ENCODE measurements at places on chromosomes 12 and 14.

- peak; percentile 91 for DNase-seq
Measured at GRCh38 chr12:75979181-75979580, 52.4 kb downstream of the PHLDA1 start.

DNA sequence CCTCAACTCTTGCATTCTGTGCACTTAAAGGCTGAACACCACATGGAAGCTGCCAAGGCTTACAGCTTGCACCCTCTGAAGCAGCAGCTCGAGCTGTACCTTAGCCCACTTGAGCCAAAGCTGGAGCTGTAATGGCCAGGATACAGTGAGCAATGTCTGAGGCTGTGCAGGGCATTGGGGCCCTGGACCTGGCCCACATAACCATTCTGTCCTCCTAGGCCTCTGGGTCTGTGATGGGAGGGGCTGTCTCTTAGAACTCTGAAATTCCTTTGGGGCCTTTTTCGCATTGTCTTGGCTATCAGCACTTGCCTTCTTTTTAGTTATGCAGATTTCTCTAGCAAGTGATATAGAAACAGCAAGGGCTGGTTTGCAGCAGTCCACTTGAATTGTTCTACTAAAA, 303.8 kb upstream of the CLEC14A start:
- DNase-seq = no peak

DNA sequence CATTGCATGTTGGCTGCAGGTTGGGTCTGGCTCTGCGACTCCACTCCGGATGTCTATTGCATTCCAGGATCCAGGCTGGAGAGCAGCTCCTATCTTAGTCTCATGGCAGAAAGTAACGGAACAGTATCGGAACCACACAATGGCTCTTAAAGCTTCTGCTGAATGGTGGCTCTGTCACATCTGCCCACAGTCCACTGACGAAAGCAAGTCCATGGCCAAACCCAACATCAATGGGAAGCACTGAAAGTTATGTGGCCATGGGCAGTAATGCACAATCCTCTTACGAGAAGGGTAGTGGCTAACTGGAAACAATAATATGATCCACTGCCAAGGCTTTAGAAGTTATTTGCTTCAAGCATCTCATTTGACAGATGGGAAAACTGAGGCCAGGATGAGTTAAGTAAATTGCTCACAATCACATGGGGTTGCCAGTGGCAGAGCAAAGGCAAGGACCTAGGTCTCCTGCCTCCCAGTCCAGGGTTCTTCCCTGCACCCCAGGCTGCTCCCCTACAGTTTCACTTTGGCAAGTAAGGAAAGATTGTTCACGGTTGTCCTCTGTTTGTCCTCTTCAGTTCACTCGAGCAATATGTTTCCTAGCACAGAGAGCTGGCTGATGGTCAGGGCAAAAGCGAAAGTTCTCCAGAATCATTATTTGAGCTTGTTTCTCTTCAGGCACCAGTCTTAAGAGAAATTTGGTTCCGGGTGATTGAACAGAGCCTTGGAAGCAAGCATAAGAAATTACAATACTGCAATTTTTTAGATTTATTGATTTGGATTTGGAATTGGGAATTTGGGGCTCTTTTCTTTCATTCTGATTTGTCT, 54.2 kb downstream of the CKAP4 start:
- DNase-seq = no peak

DNA sequence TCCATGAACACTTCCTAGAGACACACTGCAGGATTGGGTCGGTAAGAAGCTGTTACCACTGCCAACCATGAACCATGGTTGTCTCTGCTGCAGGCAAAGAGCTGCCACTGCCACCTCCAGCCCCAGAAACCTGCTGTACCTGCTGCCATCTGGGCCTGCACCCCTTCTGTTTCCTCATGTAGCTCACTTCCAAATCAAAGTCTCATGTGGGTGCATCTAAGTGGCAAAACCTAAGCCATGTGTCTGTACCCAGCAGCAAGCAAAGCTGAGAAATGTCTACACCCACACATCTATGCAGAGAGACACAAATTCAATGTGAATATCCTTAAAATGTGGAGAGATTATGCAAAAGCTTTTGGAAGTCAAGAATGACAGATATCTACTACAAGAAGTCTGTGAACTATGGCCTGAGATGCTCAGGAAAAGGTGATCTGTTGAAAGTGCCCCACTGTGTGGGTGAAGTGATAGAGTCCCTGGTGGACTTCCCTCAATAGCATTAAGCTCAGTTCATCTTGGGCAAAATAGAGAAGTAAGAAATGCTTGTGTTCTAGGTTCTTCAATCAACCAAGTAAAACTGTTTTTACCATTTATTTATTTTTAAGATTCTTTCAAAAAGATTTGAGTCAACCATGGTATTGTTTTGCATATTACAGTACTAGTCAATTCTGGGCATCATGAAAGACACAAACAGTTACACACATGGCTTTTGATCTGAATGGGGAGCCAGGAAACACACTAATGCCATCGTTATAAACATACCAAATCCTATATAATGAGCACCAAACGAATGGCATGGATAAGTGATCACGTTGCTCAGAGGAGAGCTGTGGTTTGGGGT, 64.4 kb downstream of the FOS start:
- DNase-seq = no peak

GRCh38 chr12:63362791-63363190, 211.8 kb upstream of the AVPR1A start:
- DNase-seq = no peak

DNA sequence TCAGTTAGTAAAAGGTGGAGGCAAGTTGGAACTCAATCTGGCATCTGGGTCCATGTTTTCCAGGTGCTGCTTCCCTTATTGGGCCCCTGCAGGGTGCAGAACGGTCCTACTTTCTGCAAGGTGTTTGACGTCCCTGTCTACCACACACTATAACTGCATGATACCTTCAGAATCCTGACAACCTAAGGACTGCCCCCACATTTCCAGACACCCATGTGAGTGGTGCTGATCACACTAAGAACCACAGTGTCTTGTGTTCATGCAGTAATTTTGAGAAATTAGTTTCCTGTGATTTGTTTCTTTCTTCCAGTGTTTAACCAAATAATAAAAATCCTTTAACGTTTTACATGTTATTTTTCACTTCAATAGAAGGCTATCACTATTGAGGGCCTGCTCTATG, 121.1 kb upstream of the MDM1 start:
- no peak for DNase-seq

GRCh38 chr12:75813072-75813471, 218.5 kb downstream of the PHLDA1 start:
- DNase-seq = no peak

- DNase-seq = no peak
Measured at GRCh38 chr12:108616941-108617858, 16.5 kb downstream of the SELPLG start.

DNA sequence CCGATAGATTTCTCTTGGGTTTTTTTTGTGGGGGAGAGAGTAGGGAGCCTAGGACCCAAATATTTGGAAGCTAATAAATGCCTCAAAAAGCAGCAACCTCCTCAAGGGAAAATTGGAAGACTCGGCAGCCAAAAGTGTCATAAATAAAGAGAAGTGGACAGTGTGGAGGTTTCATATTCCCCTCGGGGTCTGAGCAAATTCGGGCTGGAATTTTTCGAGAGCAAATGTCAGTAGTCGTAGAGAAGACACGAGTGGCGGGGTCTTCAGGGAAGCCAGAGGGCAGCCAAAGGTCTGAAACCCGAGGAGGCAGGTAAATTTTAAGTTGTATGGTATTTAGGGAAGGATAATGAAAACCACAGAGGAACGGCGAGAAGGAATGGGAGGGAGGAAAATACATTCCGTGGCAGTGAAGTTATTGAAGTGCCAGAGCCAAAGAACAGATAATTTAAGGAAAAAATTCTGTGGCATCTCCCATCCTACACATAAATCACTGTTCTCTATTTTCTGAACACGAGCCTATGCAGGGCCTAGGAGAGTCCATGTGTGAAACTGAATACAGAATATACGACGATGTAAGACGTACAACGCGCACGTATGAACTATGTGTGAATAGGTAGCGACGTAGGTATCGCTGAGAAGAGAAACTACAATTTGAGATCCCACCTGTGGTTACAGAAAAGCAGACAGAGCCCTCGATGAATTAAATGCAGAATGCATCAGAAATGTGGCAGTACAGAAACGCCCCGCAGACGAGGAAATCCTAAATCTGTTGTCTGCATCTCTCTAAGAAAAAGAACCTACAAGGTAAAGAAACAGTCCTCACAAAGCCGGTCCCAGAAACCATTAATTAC, 12.9 kb downstream of the BCL11B start:
- no peak for DNase-seq

DNA sequence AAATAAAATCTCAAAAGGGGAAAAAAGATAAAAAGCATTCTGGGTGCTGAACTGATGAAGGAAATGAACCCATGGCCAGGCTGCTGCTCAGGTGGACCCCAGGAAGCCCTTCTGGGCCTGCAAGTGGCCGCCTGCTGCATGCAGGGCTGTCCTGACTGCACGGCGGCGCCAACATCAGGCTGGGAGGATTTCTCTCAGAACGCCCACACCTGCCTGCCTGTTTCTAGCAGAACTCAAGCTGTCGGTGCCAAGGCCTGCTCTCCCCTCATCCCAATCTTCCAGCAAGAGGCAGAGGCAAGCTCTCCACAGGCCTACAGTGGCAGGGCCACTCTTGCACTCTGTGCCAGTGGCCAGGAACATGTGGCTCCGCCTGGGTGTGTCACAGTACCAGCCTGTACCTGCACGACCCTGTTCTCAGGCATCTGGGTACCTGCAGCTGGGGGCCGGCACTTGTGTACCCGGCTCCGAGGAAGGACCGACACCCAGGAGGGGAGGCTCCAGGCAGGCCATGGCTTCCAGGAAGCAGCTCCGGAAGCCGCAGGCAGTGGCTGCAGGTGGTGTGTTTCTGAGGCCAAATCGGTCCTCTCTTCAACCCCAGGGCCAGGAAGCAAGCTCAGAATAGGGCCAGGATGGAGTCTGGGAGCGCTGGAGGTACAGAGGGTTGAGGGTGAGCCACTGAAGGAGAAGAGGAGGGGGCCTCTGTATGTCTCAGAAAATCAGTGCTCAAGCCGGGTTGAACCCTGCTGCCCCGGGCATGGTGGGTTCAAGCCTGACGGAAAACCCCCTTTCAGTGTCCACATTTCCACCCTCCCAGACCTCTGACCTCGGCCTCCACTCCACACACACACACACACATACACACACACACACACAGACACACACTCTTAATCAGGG, 2.5 kb upstream of the INF2 start:
- no peak for DNase-seq

DNA sequence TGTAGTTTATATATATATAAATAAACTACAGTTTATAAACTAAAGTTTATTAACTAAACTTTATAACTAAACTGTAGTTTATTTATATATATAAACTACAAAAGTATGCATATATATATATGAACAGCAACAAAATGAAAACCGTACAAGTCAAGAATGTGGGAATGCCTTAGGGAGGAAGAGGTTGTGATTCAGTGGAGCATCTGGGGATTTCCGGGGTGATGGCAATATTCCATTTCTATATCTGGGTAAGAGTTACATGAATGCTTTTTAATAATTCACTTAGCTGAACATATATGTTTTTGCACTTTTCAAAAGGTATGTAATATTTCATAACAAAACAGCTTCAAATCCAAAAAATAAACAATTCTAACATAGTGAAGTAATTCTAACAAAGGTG, 30.1 kb upstream of the CAND1 start:
- no peak for DNase-seq

GRCh38 chr14:98382662-98383061, 889.3 kb downstream of the BCL11B start:
- DNase-seq = no peak

DNA sequence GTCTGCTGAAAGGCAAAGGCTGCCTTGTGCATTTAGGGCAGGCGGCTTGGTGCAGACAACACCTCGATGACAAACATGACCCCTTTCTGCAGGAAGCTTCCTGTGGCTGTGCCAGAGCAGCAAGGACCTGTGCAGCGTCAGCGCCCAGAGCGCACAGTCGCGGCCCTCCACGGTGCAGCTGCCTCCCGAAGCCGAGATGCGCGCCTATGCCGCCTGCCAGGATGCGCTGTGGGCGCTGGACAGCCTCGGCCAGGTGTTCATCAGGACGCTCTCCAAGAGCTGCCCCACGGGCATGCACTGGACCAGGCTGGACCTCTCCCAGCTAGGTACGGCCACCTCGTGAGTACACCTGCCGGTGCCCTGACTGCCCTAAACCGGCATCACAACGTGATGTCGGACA, 57.3 kb downstream of the ANKRD9 start:
- DNase-seq = no peak

DNA sequence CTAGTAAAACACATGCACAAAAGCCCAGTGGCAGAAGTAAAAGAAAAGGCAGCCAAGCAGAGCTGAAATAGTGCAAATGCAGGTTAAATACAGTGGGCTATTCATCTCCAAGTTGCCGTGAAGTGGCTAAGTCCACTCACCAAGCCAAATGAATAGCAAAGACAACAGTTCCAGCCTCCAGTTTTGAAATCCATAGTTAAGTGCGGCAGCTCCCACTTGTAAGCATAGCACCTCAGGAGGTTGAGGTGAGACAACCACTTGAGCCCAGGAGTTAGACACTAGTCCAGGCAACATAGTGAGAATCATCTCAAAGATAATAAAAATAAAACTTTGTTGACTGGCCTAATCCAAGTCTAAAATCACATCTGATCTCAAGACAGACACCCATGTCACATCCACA, 9.8 kb upstream of the PHLDA1 start:
- no peak for DNase-seq
